ENCODE measurements at places on chromosomes 4 and X. TPM values are rescaled to one million over a fixed set of nuclear protein-coding genes. Genes with fewer than 3 reads are reported as not detected.

The TCEAL7 gene
- total RNA-seq = 44.2 TPM

The DUX4 gene
- not detected for total RNA-seq

The SATL1 gene
- not detected for total RNA-seq

The CRMP1 gene
- total RNA-seq = 2.1 TPM

The TMEM154 gene
- 6.2 TPM for total RNA-seq

The TMEM131L gene
- 5.6 TPM for total RNA-seq

The MAGEB3 gene
- not detected for total RNA-seq

The PWWP3B gene
- total RNA-seq = 0.15 TPM

The MUC7 gene
- total RNA-seq = not detected

The GPRIN3 gene
- under 0.01 TPM for total RNA-seq

The TRIM75 gene
- total RNA-seq = not detected

The GYG2 gene
- 5.9 TPM for total RNA-seq

The HS6ST2 gene
- total RNA-seq = 1.5 TPM

The GPR173 gene
- 4.0 TPM for total RNA-seq

The PDCL2 gene
- not detected for total RNA-seq

The COL4A6 gene
- 2.0 TPM for total RNA-seq

The FAM156A gene
- 13.4 TPM for total RNA-seq

The MID2 gene
- 6.4 TPM for total RNA-seq

The RBM47 gene
- 0.50 TPM for total RNA-seq

The LONRF3 gene
- total RNA-seq = 0.15 TPM

The CENPVL2 gene
- not detected for total RNA-seq

The CT45A3 gene
- not detected for total RNA-seq

The PPP2R2C gene
- 0.15 TPM for total RNA-seq

The HTN1 gene
- not detected for total RNA-seq
